ENCODE measurements at places on chromosomes 3 and 15.

DNA sequence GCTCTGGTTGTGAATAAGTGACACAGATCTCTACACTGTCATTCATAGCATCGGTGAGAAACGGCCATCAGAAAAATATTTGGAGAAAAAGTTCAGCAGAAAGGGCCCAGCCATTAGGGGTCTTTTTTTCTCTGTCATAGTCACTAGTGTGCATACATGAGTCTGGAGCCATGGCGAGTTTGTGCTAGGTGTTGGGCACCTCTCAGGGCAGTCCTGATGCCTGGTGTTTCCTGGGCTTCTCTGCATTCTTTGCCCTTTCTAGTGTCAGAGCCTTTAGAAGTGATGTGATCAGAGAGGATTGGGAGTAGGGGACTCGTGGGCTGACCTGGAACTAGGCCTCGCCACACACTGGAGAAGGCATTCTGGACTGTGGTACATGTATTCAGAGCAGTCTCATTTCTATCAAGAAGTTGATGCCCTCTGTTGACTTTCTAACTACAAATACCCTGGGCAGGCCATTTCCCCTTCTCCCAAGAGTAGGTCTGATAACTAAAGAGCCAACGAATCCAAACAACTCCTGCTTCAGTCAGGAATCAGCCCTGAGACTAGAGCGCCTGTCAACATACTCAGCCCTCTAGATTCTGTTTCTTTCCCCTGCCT lies 1.6 kb downstream of the KY start:
- peak; percentile 76 for DNase-seq

DNA sequence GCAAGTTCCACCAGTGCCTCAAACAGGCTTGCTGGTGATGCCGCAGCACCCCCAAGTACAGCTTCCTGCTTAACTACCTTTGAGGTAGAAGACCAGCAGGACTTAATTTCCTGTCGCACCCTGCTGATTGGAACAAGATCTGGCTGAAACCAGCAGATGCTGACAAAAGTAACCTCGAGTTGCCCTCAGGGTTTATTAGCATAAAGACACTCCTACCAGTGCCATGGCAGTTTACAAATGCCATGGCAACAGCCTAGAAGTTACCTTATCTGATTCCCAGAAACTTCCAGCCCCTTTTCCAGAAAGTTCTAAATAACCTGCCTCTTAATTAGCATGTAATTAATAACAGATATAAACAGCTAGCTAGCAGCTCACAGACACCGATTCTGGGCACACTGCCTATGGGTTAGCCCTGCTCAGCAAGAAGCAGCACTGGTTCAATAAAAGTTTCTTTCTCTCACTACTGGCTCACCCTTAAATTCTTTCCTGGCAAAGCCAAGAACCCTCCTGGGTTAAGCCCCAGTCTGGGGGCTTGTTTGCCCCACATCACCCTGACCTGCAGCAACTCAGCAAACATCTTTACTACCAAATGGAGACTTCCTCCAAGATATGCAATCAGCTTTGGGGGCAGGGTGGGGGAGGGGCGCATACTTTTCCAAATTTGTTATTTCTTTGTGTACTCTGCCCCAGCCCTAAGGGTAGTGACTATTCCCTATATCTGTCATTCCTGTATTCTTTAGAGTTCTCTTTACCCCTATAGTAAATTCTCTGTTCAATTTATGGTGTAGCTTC lies 54.2 kb downstream of the MAP4 start:
- no peak for DNase-seq

- no peak for DNase-seq
These were observed 29.0 kb downstream of the CCR3 start for GRCh38 chr3:46271209-46271745.

- no peak for DNase-seq
These were observed 70.2 kb upstream of the ST3GAL6 start for GRCh38 chr3:98692787-98693473.

DNA sequence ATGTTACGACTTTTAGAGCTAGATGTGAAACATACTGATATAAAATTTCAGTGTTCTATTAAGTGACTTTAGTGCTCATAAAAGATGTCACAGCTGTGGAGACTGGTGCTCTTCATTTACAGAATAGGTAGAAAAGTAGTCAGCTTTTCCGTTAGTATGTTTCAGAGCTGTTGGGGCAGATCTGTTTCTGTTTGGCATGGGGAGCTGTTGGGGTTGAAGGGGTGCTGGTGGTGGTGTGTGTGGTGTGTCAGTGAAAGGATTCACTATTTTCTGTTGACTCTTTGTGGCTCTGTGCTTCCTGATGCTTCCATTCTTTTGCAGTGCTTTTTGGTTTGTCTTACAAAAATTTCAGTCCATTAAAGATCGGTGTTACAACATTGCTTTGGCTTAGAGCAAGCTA lies 3.2 kb downstream of the UBE2E2 start:
- DNase-seq = no peak

GRCh38 chr15:38662805-38663204 lies 98.2 kb upstream of the RASGRP1 start:
- no peak for DNase-seq

GRCh38 chr3:37502621-37503020 lies 328.2 kb upstream of the LRRFIP2 start:
- DNase-seq = no peak

DNA sequence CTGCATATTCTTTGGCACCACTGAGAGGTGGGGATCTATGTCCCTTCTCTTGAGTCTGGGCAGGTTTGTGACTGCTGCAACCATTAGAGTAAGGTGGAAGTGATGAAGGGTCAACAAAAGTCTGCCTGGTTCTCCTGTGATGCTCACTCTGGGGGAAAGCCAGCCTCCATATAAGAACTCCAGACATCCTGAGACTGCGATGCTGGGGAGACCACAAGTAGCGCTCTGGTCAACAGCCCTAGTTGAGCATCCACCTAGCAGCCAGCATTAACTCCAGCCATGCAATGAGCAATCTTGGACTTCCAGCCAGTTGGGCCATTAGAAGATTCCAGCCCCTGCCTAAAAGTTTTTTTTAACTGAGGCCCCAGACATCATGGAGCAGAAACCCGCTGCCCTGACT lies 62.8 kb downstream of the SCN11A start:
- DNase-seq = no peak

GRCh38 chr15:94348084-94348483 lies 116.7 kb downstream of the MCTP2 start:
- DNase-seq = no peak

GRCh38 chr3:103189941-103190340 lies 755.1 kb downstream of the ZPLD1 start:
- DNase-seq = no peak

- DNase-seq = no peak
These were observed 46.3 kb upstream of the CLSTN2 start for GRCh38 chr3:139888561-139889140.

- DNase-seq = no peak
These were observed 30.1 kb upstream of the CERS3 start for GRCh38 chr15:100558771-100559254.

GRCh38 chr15:68621535-68621934 lies 42.7 kb downstream of the CORO2B start:
- DNase-seq = no peak

DNA sequence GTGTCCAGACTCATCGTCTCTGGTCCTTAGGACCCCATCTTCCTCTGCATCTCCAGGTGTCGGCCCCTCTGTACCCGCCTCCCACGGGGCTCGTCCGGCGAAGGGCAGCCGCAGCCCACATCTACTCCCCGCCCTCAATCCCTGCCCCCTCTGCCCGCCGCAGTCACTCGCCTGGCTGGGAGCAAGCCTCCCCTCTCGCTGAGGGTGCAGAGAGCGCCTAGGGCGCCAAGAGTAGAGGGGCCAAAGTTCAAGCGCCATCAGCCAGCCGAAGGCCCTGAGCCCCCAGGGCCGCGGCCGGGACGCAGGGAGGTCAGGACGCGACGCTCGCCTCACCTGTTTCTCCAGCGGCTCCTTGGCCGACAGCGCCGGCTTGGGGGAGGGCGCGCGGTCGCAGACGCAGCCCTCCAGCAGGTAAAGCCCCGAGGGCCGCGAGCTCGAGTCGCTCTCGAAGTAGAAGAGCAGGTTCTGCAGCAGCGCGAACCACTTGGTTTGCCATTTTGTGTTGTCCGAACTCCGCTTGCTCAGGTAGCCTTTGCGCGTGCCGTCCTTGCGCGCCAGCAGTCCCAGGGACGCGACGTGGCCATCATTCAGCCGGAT lies 592 bp downstream of the RASGRF1 start:
- peak; percentile 58 for DNase-seq

DNA sequence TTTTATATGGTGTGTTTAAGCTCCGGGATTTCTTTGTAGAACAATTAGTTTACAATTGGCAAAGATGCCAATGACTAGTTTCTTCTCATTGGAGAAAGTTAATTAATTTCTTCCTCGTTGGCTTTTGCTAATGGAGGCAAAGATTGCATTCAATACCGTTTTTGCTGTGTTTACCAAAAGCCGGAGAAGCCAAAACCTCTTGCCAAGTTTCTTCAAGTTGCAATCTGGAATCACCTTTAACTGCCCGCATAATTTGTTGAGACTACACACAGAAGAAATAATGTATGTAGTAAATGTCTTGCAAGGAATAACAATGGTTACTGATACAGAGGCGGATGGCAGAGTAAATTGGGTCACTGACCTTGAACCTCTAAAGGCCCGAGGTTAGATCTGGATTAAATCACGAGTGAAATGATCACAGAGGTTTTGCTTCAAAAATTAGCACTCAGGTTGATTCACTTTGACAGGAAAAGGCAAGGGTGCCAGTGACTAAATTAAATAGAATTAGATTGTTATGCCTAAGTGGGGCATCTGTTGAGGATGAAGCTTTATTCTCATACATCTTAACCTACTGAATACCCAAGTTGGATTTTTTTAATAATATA lies 732.1 kb upstream of the NR2F2 start:
- DNase-seq = no peak

DNA sequence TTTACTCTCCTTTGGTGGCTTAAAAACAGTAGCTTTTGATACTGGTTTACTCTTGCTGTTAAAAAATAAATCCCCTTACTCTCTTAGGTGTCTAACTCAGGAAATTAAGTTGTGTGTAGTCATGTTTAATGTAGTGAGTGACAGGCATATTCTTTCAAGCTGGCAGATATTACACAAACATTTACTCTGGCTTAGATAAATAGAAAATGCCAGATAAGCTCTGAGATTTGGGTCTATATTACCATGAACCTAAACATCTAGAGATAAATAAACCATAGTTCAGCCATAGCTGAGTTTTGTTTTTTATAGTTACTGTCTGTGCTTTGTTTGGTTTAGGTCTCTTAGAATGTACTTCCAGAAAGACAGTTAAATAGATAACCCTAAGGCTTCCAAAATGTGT lies 2.4 kb downstream of the SEMA6D start:
- no peak for DNase-seq

DNA sequence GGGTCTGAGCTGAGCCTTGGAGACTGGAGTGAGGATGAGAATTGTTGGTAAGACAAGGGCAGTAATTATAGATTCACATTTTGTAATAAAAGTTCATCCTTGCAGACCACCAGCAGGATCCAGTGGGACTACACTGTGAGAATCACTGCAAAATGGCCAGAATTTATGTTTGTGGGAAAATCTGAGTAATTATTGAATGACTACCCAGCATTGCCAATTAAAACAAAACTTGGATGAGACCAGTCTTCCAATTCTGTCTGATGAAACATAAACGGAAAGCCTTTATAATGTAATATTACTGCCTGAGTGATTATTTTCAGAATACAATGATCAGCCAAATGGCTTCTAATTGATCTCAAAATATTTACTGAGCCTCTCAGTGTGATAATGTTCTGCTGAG lies 323.3 kb upstream of the C2CD4B start:
- DNase-seq = no peak

DNA sequence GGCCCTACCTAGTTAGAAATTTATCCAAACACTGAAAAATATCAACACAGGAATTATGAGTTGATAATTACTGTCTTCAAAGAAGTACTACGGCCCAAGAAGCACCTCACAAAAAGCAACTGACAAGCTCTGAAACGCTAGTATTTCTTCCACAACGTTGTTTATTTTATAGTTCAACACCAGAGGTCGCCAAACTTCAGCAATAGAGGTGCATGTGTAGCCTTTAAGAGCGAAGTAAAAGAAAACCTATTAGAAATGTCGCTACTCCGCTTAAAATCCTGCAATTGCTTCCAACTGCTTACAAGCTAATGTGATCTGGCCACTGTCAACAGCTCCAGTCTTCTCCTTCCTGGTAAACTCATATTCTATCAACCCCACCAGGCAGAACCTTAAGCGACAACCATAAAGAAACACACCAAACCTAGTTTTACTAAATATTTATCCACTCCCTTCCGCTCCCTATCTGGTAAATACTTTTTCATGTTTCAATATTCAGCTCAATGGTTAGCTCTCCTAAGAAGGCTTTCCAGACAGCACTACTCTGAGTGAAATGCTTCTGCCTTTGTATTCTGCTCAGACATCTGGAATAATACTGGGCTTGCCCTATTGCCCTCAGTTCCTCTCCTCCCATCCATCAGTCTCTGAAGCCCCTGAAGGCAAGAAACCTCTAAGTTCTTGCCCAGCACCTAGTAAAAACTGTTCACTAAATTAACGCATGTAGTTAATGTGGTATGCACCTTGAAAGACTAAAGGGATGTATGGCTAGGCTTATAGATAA lies 110.2 kb downstream of the NR1I2 start:
- no peak for DNase-seq

GRCh38 chr3:24428481-24428880 lies 66.2 kb downstream of the THRB start:
- DNase-seq = no peak

DNA sequence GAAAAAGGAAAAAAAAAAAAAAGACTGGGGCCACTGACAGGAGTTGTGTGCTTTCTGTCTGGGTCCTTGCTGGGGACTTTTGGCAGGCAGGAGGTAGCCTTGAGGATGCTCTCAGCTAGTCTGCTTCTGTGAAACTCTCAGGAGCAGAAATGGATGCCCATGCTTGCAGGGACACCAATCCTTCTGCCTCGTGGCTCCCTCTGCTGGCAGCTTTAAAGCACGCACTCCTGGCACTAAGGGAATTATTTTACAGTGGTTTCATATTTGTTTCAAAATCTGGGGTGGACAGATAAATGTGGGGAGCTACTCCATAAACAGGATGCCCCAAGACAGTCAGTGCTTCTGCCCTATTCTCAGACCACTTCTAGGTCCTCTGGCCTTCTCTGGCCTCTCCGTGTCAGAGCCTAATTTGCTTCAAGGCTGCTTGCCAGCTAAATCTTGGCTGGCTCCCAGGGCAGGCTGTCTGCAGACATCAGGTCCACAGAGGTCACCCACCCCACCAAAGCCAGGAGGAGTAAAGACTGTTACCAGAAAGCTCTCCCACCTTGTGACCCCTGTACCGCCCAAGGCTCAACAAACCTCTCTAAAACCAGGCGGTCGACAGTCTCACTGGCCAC lies 17.1 kb downstream of the TRAIP start:
- no peak for DNase-seq

DNA sequence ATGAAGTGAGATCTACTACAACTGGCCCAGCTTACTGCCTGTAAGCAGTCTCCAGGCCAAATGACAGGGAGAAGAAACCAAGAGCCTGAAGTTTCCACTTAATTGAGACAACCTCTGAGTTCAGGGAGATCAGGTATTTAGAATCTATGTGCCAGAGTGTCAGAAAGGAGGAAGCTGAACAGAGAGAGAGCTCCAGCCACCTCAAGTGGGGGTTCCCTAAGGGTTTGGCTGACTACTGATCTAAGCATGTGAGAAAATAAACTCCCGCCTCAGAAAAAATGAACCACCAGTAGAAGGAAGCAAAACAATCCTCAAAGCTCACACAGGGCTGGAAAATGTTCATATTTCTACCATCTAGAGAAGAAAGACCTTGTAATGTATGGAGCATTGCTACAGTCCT lies 25.0 kb downstream of the ADAM10 start:
- no peak for DNase-seq

All from vagina (tissue), 2 donors.